LHCN-M2 (cell line): ENCODE measurements at places on chromosomes 1 and 21.

- DNase-seq: no peak
Observed at GRCh38 chr1:7432102-7432899, 338.8 kb upstream of the VAMP3 start.

- DNase-seq: no peak
Observed at GRCh38 chr1:19468397-19468956, 16.9 kb downstream of the CAPZB start.

GRCh38 chr21:25453524-25453923, 153.8 kb downstream of the MRPL39 start:
- no peak for DNase-seq

- no peak for DNase-seq
Observed at GRCh38 chr1:211247921-211248320, 11.2 kb upstream of the RCOR3 start.

DNA sequence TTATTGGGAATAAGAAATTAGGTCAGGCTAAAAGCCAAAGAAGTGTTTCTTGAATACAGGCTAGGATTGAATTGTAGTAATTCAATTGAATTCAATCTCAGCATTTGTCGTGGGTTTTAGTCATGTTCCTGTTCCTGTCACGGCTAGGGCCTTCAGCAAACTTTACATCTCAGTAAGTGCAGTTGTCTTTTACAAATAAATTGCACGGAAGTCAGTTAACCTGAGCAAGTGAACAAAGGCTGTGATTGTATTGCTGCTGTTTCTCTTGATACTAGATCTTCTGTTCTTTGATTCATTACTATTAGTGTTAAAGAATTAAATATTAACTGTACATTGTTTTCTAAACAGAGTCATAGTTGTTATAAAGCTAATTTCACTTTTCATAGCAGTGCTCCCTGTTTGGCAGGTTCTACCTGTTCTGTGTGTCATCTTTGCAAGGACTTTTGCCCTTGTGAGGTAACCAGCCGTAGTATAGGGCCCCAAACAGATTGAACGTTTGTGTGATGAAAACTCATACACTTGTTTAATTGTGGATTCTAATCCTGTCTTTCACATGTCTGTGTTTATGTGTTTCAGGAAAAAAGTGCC, 164.4 kb downstream of the EDEM3 start:
- no peak for DNase-seq

DNA sequence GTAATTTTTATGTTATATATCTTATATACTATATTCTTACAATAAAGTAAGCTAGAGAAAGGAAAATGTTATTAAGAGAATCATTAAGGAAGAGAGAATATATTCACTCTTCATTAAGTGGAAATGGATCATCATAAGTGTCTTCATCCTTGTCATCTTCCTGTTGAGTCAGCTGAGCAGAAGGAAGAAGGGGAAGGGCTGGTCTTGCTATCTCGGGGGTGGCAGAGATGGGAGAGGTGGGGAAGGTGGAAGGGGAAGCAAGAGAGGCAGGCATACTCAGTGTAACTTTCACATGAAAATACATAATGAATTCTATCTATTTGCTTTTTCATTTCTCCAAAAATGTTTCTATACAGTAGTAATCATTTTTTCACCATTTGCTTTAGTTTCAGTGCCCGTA, 5.1 kb downstream of the DNASE2B start:
- no peak for DNase-seq

DNA sequence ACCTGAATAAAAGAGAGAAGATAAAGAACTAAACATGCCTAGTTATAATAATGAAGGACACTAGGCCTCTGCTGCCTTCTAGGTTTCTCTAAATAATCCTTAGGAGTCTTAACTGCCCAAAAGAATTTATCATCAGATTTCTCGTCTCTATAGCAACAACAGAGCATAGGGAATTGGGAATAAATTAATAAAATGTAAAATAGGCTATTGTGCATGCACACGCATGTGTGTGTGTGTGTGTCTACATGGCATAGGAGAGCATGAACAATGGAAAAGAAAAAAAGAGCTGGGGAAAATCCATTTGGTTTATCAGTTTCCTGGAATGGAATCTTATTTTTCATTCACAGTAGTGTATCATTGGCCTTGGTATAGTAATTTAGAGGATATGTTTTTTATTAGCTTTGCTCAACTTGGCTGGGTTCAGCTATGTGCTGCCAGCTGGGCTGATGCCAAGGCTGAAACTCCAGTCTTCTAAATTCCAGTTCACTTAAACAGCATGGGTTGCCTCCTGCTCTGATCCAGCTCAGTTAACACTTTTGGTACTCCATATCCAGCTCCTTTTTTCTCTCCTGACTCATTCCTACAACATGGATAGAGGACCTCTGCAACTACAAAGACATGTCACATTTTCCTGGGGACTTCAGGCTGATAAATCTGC, 80.6 kb upstream of the SLFNL1 start:
- peak; percentile 83 for DNase-seq

DNA sequence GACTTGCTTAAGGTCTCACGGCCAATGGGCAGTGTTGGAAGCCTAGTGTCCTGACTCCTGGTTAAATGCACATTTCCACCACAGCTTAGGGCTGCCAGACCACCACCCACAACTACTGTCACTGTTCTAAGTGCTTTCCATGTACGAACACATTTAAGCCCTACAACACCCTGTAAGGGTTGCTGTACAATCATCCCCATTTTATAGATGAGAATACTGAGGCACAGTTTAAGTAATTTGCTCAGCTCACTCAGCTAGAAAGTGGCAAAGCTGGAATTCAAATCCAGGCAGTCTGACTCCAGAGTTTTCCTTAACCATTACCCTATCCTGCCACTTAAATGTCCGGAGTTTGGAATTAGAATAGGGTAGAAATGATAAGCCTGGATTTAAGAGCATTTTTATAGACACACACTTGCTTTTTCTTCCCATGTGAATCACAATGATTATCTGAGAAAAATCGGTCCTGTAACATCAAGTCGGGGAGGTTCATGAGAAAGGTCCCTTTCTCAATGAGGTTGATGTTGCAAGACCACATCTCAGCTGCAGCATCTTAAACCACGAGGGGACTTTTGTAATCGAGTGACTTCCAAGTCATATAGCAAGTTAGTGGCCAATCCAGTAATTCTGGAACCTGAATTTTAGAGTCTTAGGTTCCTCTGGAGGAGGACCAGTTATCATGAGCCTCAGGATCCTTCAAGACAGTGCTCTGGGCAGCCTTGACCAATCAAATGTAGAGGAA, 8.6 kb downstream of the E2F2 start:
- DNase-seq: no peak

DNA sequence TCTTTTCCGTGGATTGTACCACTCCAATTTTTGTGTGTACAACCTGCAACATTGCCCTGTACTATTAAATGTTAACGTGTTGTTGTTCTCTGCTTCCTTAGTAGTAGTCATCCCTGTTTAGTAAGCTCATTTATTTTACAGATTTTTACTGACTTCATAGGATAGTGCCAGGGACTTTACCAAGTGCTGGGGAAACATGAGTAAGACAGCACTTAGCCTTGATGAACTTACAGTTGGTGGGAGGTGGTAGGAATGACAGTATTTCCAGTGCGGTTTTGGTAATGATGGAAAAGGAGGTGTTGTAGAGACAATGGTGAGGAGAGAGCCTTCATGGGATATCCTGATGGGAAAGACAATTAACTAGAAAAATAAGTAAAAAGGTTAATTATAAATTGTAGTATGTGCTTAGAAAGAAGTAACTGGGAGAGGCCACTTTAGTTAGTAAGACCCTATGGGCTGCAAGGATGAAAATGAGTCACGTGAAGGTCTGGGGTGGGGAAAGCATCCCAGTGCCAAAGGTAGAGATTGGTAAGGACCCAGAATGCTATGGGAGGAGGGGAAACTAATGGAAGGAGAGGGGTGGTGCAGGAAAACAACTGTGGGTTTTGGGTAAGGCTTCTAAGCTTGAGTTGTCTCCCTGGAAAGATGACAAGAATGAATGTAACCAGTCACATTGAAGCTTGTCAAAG, 1.7 kb downstream of the RLF start:
- peak; percentile 22 for DNase-seq

GRCh38 chr1:30425046-30425445, 298.3 kb downstream of the MATN1 start:
- DNase-seq: no peak

GRCh38 chr1:26700711-26701110, 4.9 kb downstream of the ARID1A start:
- DNase-seq: peak; percentile 63

DNA sequence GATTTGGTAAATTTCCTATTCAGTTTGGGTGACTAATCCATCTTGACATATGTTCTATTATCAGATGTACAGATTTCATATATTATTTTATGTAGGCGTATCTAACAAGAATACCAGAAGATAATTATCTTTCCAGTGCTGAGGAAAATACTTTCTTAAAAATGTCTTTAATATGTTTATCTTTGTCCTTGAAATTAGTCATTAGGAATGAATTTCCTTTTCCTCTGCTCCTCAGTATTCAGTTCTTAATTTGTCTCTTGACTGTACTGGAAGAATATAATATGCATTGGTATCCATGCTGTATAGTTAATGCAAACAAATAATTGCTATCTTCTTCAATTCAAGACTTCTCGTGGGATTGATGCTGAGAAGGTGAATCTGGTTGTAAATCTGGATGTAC, 6.6 kb downstream of the DDX20 start:
- DNase-seq: no peak

DNA sequence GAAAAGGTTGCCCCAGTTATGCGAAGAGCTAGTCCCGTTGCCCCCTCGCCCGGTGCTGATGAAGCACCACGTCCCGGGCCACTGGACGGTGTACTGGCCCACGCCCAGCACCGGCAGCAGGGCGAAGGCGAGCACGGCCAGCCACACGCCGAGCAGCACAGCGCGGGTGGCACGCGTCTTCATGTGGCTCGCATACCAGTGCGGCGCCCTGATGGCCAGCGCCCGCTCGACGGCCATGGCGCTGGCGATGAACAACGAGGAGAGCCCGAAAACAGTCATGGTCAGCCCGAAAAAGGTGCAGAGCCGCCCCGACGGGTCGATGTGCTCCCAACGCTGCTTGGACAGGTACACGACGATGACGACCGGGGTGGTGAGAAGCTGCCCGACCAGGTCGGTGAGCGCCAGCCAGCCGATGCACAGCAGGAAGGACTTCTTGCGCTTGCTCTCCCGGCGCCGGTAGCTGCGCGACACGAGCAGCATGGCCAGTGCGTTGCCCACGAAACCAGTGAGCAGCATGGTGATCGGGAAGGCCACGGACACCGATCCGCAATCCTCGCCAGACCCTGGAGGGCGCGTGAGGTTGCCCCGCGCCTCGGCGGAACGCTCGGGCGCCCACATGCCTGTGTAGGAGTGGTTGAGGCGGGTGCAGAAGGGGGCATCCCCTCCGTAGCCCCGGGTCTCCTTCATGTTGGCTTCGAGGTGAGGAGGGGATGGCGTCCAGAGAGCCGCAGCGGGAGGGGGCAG, 553 bp downstream of the PTGER3 start:
- no peak for DNase-seq

DNA sequence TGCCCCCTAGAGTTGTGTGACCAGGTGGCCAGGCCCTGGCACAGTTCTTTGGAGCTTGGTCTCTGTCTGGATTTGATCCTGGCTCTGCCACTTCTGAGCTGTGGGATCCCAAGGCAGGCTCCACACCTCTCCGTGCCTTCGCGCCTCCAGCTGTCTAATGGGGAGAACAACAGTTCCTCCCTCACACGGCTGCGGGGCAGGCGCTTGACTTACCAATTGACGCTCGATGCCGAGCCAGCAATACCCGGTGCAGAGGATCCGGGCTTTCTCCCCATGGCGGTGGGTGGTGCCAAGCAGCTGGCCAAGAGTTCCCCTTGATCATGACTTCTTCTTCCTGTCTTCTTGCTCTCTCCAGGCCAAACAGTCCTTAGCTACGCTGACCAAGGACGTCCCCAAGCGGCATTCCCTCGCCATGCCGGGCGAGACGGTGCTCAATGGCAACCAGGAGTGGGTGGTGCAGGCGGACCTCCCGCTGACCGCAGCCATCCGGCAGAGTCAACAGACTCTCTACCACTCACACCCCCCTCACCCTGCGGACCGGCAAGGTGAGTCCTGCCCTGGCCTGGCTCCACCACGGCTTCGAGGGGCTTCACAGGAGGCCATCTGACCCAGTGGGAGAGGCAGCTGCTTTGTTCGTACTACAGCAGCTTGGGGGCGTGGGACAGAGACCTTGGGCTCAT, 97.7 kb upstream of the TMEM51 start:
- DNase-seq: no peak

DNA sequence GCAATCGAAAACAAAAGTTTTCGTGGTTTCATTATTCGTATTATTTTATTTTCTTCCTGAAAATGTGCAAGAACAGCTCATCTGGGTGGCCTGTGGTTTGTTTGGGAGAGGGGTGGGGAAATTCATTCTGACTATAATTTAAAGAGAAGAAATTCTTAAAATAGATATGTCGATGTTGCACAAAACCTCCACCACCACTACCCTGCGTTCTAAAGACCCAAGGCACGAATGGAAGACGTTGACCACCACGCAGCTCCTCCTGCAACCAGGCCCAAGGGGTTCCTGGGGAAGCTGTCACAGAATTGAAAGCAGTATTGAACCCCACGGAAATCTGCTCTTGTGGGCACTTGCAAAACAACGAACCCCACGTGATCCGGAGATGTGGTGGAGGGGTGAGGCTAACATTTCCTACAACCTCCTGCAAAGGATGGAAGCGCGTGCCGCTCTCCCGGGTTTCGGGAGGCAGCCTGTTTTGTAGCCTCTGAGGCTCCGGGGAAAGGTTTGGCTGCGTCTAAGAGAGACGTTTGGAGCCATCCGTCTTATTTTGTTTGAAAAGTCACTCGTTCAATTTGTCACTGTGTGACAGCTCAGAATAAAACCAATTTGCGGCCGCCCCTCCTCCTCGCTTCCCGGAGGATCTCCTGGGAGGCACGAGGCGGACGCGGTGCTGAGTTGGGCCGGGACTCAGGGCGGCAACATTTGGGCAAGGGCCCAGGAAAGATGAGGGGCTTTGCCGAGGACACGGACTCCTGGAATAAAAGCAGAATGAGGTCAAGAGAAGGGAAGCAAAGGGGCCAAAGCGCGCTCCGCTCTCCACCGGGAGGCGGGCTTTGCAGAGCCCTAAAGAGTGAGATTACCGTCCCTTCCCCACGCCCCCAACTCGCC, 810 bp upstream of the HLX start:
- DNase-seq: no peak

GRCh38 chr1:17207966-17208418, 3.1 kb downstream of the PADI1 start:
- DNase-seq: peak; percentile 79

GRCh38 chr1:82064691-82065090, 264.0 kb downstream of the ADGRL2 start:
- no peak for DNase-seq

DNA sequence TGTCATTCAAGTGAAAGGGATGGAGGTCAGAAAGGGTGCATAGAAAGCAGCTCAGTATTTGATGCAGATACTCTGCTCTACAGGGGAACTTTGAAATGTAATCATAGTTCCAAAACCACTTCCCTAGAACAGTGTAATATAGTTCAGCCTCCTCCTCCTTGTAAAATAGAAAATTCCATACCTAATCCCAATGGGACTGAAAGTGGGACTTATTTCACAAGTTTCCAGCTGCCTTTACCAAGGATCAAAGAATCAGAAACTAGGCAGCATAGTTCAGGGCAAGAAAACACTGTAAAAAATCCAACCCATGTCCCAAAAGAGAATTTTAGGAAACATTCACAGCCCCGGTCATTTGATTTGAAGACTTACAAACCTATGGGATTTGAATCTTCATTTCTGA, 8.1 kb upstream of the TMCO2 start:
- DNase-seq: peak; percentile 15

- DNase-seq: peak; percentile 59
Observed at GRCh38 chr1:60527567-60527966, 454.0 kb upstream of the C1orf87 start.

- peak; percentile 73 for DNase-seq
Observed at GRCh38 chr1:156281281-156281680, 1.3 kb downstream of the SMG5 start.
